ENCODE measurements at places on chromosomes 16 and 17. TPM values are rescaled to one million over a fixed set of nuclear protein-coding genes. Genes with fewer than 3 reads are reported as not detected.

DNA sequence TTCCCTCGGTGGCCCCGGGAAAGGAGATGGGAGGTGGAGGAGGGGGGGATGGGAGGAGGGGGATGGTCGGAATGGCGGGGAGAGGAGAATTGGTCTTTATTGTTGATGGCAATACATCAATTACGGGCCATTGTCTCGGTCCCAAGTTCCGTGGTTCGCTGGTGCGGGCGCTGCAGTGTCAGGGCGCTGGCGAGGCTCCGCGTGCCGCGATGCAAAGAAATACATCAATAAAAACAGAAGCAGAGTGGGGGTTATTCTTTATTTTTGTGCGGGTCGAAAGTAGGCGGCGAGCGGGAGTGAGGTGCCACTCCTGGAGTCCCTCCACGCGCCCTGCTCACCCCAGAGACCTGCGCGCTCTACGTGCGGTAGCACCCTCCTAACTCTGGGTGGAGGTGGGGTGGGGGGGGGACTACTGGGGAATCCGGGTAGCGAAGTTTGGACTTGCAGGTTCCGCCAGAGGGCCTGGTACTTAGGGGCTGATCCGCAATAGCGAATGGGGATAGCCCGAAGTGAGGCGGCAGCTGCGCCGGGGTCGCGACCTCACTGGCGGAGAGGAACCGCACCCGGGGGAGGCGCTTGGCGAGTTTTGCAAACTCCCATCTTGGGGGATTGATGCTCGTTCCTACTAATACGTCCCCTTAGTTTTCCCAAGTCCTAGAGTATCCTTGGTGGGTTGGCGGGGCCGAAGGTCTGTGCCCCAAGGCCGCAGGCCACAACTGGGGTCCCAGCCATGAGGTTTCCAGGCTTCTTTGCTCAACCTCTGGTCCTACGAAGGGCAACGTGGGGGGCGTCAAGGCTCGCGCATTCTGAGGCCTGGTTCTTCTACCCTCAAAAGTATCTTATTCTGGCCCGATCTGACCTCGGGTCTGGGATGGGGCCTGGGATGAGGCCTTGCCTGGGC lies 3.5 kb upstream of the SALL1 start:
- no peak for DNase-seq
- no peak overlapping the region for H3K27ac ChIP-seq
- H3K27me3 ChIP-seq, result peaks cover 95% of the 10 kb centered on the region
- peak overlapping the region; percentile 33 for H3K4me3 ChIP-seq
- no peaks in the 10 kb centered on the region for H3K36me3 ChIP-seq

DNA sequence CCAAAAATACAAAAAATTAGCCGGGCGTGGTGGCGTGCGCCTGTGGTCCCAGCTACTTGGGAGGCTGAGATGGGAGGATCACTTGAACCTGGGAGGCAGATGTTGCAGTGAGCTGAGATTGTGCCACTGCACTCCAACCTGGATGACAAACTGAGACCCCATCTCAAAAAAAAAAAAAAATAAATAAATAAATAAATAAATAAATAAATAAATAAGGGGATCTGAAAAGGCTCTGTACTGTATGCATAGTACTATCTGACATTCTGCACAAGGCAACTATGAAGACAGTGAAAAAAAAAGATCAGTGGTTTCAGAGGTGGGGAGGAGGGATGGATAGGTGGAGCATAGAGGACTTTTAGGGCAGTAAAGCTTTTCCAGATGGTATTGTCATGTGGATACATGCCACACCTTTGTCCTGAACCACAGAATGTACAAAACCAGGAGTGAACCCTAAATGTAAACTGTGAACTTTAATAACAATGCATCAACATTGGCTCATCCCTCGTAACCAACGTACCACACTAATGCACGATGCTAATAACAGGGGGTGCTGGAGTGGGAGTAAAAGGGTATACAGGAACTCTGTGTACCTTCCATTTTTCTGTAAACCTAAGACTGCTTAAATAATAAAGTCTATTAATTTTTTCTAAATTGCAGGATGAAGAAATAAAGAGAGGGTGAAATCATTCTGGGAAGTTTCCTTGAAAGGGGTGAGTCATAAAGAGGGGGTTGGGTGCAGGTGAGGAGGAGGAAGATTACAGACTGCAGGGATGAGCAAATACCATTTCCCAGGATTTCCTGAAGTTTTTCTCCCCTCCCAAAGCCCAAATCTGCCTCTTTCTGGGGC lies 155.8 kb upstream of the SDK2 start:
- no peak overlapping the region for H3K4me3 ChIP-seq
- peaks cover 6% of the 10 kb centered on the region for H3K27me3 ChIP-seq
- H3K27ac ChIP-seq, result no peak overlapping the region
- DNase-seq, result no peak
- H3K36me3 ChIP-seq, result no peaks in the 10 kb centered on the region
- no peaks in the 10 kb centered on the region for H3K4me1 ChIP-seq

DNA sequence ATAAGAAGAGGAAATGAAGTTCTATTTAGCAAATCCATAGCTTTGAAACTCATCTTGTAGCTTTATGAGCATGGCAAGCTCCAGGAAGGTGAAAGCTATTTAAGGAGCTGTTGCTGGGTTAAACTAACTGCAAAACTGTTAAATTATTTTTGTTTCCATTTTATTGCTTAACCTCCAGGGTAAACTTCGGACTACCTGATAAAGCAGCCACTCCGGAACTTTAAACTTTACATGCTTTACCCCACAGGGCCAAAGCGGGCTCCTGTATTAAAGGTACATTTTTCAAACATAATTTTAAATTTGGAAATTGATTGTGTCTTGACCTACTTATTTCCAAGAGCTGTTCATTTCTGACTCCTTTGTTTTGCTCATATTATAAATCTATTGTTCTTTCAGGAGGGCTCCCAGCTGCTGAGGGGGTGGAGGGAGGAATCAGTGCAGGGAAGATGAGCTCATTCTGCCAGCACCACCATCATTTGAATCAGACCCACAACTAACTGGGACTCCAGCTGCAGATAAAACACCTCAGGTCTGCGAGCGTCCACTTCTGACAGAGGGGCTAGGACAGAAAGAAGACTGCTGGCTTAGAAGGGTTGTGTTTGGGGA lies 157.9 kb downstream of the IRX3 start:
- no peak for DNase-seq
- no peaks in the 10 kb centered on the region for H3K36me3 ChIP-seq
- H3K27ac ChIP-seq, result no peak overlapping the region
- no peaks in the 10 kb centered on the region for H3K4me1 ChIP-seq
- no peaks in the 10 kb centered on the region for H3K27me3 ChIP-seq

- H3K36me3 ChIP-seq, result no peaks in the 10 kb centered on the region
- no peak overlapping the region for H3K27ac ChIP-seq
- no peaks in the 10 kb centered on the region for H3K27me3 ChIP-seq
- H3K4me1 ChIP-seq, result no peaks in the 10 kb centered on the region
- DNase-seq, result no peak
Observed at GRCh38 chr16:10325783-10326543, 59.9 kb upstream of the ATF7IP2 start.

DNA sequence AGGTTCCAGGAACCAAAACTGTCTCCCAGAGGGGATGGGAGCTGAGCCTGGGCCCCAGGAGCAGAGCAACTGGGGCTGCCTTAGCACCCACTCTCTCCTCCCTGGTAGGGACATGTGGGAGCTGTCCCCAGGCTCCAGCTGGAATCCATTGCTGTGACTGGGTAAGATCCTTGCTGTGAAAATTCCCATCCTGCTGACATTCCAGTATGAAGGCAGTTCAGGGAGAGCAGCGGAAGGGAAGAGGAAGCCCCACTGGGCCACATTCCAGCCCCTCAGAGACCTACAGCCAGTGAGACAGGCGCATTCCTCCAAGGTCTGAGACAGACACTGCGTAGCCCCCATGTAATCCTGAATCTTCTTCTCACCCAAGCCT lies 24.2 kb downstream of the MYO18A start:
- peaks cover 74% of the 10 kb centered on the region for H3K4me1 ChIP-seq
- DNase-seq, result no peak
- H3K36me3 ChIP-seq, result no peaks in the 10 kb centered on the region

- peaks cover 66% of the 10 kb centered on the region for H3K36me3 ChIP-seq
- H3K27ac ChIP-seq, result no peak overlapping the region
Observed at GRCh38 chr17:1727876-1728630, 3.5 kb downstream of the WDR81 start.

DNA sequence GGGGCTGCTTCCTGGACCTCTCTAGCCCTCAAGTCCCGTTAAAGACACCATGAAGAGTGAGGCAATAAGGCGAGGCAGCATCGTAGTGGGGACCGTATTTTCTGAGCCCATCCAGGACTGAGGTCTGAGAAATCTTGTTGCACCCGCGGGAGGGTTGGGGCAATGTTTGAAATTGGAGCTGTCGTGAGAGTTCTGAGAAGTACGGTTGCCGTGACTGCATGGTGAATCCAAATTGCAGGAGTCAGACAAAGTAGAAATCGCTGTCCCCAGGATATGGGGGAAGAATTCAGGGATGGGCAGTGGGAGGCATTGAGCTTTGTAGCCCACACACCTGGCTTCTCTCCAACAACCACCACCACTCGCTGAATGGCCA lies 42.0 kb upstream of the RPL38 start:
- no peak for DNase-seq
- peaks cover 12% of the 10 kb centered on the region for H3K27me3 ChIP-seq
- H3K36me3 ChIP-seq, result no peaks in the 10 kb centered on the region

- no peak for DNase-seq
- peak overlapping the region; percentile 73 for H3K27ac ChIP-seq
- no peaks in the 10 kb centered on the region for H3K36me3 ChIP-seq
- peaks cover 26% of the 10 kb centered on the region for H3K4me1 ChIP-seq
- H3K4me3 ChIP-seq, result no peak overlapping the region
Observed at GRCh38 chr17:73827627-73828291, 183.5 kb upstream of the SDK2 start.

- no peaks in the 10 kb centered on the region for H3K27me3 ChIP-seq
- H3K27ac ChIP-seq, result no peak overlapping the region
- DNase-seq, result no peak
- H3K36me3 ChIP-seq, result no peaks in the 10 kb centered on the region
Observed at GRCh38 chr16:55146966-55147365, 177.0 kb upstream of the IRX6 start.

DNA sequence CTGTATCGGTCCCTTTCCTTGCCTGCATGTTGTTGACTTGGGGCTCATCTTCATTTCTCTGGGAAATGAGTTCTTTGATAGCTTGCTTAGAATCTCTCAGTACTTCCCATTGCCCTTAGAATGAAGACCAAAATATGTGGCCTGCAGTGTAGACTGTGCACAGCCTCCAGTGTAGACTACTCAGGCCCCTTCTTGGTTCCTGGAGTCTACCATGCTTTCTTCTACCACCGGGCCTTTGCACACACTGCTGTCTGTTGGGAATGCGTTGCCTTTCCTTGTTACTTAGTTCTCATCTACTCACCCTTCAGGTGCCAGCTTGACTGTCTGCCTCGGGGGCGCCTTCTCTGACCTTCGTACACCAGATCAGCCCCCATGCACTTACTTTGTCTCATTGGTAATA lies 82.0 kb downstream of the ABCC1 start:
- no peaks in the 10 kb centered on the region for H3K27me3 ChIP-seq
- no peak for DNase-seq
- peak overlapping the region; percentile 49 for H3K27ac ChIP-seq
- H3K36me3 ChIP-seq, result peaks cover 22% of the 10 kb centered on the region
- peaks cover 43% of the 10 kb centered on the region for H3K4me1 ChIP-seq

DNA sequence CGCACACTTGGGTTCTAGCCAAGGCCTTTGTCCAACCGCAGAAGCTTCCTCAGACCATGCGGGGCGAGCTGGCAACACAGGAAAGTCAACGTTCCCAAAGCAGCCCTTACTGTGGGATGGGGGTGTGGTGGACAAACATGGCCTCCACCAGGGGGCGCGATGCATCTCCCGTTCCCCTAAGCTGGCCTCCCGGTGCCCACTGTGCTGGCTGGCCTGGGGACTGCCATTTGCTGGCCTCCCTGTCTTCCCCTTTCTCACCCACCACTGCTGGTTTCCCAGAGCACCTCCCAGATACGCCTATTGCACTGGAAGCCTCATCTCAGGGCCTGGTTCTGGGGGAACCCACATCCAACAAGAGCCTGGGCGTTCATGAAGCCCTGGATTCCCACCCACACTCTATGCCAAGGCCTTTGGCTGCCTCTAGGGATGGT lies 145.3 kb downstream of the IRF8 start:
- no peaks in the 10 kb centered on the region for H3K4me1 ChIP-seq
- H3K36me3 ChIP-seq, result no peaks in the 10 kb centered on the region
- H3K4me3 ChIP-seq, result no peak overlapping the region
- no peak for DNase-seq

GRCh38 chr17:27336184-27336583 lies 42.3 kb downstream of the WSB1 start:
- no peaks in the 10 kb centered on the region for H3K27me3 ChIP-seq
- no peak overlapping the region for H3K4me3 ChIP-seq
- DNase-seq, result peak; percentile 70
- H3K27ac ChIP-seq, result no peak overlapping the region
- H3K36me3 ChIP-seq, result no peaks in the 10 kb centered on the region
- H3K4me1 ChIP-seq, result peaks cover 35% of the 10 kb centered on the region

GSPT1 gene
- total RNA-seq, result 107 TPM

SPATA22 gene
- 0.53 TPM for total RNA-seq

SCARF1 gene
- total RNA-seq, result 37.4 TPM

DNAH17 gene
- 2.8 TPM for total RNA-seq

DPEP3 gene
- 0.18 TPM for total RNA-seq

PHAF1 gene
- total RNA-seq, result 21.7 TPM

SP6 gene
- total RNA-seq, result 4.7 TPM

CNGB1 gene
- total RNA-seq, result 0.35 TPM

ITGAD gene
- 0.62 TPM for total RNA-seq
